ENCODE measurements at places on chromosomes 3 and 15.
A peak's percentile ranks its signal among the peaks of the same experiment; 100 is the strongest.

GRCh38 chr15:62783303-62783957 is 259.1 kb upstream of the TPM1 start:
- DNase-seq = no peak

GRCh38 chr3:15714448-15714847 is 83.3 kb downstream of the ANKRD28 start:
- DNase-seq = no peak

- no peak for DNase-seq
These were observed 104.0 kb downstream of the ABHD5 start for GRCh38 chr3:43794776-43795175.

- DNase-seq = no peak
These were observed 35.9 kb downstream of the CYP19A1 start for GRCh38 chr15:51302480-51302879.

DNA sequence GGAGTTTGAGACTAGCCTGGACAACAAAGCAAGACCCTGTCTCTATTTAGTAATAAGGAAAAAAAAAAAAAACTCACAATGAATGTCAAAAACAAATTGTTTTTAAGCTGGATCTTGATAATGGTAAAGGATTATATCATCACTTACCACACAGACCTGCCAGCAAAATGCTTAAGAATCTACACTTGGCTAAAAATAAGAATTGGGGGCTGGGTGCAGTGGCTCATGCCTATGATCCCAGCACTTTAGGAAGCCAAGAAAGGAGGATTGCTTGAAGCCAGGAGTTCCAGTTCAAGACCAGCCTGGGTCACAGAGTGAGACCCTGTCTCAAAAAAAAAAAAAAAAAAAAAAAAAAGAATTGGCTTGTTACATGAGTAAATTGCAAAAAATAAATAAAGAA is 31.0 kb downstream of the ACAP2 start:
- no peak for DNase-seq

- DNase-seq = no peak
These were observed 62.0 kb upstream of the ST3GAL6 start for GRCh38 chr3:98701071-98701675.

DNA sequence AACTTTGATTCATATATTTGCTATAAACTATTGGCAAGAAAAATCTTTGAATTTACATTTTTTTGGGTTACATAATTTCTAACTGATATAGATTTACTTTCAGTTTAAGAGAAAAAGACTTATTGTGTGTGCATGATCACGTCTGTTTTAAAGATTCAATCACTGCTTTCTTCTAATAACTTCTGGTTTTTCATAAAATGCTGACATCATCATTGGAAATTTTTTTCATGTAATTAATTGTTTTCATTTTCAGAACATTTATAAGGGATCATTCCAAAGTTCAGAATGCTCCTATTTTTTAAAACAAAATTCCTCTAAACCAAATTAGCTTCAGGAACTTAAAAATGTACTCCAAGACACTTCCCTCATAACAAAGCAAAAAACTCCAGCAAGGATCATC is 500.7 kb upstream of the GBE1 start:
- DNase-seq = no peak

GRCh38 chr3:37696661-37697060 is 165.0 kb upstream of the CTDSPL start:
- no peak for DNase-seq

GRCh38 chr3:170909129-170909903 is 879 bp upstream of the EIF5A2 start:
- no peak for DNase-seq

GRCh38 chr3:11445883-11446282 is 173.7 kb downstream of the ATG7 start:
- no peak for DNase-seq

DNA sequence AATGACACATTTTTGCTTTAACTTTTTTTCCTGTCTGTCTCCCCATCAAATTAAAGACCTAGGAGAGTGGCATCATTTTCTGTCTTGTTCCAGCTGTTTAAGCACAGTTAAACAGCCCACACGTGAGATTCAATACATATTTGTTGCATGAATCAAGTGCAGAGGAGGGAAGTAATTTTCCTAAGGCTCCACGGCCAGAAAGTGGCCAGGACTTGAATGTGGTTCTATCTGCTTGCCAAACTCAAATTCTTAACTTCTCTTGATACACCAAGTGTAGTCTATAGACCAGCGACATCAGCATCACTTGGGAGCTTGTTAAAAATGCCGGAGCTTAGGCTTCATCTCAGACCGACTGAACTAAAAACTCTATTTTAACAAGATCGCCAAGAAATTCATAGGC is 724.8 kb upstream of the CFAP20DC start:
- no peak for DNase-seq

GRCh38 chr3:187044867-187045552 is 94.3 kb downstream of the RPL39L start:
- DNase-seq = no peak

GRCh38 chr3:134985864-134986715 is 191.0 kb downstream of the EPHB1 start:
- DNase-seq = no peak

DNA sequence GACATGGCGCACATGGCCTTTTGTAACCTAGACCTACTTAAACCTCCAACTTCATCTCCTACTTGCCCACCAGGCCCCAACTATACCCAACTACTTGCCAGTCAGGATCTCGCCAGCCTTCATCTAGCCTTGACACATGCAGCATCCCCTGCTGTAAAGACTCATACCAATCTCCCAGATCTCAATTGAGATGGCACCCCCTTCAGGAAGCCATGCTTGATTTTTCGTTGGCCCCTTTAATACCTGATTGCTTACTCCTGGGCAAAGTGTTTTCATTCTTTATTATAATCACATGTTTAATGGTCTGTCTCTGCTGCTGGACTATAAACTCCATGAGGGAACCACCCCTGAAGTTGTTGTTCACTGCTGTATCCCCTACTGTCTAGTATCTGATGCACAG is 150.8 kb downstream of the SOX2 start:
- DNase-seq = no peak

DNA sequence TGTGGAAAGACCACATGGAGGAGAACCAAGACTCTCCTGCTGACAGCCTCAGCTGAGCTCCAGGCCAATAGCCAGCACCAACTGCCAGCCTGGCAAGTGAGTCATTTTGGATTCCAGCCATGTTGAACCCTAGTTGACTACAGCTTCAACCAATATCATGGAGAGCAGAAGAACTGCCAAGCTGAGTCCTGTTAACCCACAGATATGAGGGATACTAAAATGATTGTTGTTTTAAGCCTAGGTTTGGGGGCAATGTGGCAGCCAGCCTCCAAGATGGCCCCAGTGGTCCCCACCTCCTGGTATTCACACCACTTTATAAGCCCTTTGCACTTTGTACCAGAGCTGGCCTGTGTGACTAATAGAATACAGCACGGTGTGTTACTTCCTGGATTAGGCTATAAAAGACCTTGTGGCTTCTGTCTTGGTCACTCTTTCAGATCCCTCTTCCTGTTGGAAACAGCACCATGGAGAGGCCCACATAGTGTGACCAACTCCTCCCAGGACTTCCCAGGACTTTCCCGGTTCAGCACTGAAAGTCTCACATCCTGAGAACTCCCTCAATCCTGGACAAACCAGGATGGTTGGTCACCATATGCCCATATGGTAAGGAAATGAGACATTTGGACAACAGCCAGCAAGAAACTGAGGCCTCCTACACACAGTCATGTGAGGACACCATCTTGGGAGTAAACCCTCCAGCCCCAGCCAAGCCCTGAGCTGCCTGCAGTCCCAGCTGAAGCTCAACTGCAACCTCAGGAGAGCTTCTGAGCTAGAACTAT is 32.4 kb upstream of the CDV3 start:
- no peak for DNase-seq

DNA sequence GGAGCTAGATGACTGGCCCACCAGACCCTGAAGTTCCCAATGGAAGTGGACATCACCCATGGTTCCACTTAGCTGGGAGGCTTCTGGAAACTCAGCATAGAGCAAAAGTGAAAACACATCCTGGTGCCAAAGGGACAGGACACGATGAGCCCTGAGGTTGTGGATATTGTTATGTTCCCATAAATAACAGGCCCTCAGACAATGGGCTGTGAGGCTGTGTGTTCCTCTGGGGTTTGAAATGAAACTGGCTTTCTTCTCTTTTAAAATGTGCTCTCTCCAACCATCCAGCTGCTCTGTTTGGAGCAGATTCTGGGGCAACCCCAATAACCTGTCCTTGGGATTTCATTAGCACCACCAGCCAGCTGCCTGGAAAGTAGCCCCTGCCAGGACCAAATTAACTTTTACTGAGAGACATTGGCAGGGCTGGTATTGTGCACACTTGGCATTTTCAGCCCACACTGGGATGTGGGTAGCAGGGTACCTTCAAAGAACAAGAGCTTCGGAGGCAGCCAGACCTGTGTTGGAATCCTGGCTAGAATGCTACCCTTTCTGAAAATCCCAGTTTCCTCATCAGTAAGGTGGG is 97.5 kb downstream of the DNAJB8 start:
- DNase-seq = no peak

GRCh38 chr15:69531665-69532027 is 79.0 kb downstream of the RPLP1 start:
- DNase-seq = no peak

- peak; percentile 62 for DNase-seq
These were observed 74.1 kb upstream of the POMGNT2 start for GRCh38 chr3:43180027-43180426.

DNA sequence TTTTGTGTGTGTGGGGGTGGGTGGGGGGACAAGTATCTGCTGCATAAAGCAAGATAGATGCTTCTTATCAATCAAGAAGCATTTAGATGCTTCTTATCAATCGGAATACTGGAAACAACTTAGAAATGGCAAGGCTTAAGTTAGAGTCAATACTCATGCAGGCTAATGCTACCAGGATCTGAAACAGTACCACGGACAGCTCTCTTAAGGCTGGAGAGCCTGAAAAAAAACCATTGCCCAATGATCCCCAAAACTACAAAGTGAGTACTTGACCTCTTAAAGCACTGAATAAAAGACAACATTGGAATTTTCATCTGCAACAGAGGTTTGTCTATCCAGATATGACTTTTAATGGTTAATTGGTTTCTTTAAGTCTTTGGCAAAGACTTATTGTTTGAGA is 262.3 kb downstream of the GAP43 start:
- no peak for DNase-seq

GRCh38 chr3:139830817-139831216 is 104.2 kb upstream of the CLSTN2 start:
- DNase-seq = no peak

DNA sequence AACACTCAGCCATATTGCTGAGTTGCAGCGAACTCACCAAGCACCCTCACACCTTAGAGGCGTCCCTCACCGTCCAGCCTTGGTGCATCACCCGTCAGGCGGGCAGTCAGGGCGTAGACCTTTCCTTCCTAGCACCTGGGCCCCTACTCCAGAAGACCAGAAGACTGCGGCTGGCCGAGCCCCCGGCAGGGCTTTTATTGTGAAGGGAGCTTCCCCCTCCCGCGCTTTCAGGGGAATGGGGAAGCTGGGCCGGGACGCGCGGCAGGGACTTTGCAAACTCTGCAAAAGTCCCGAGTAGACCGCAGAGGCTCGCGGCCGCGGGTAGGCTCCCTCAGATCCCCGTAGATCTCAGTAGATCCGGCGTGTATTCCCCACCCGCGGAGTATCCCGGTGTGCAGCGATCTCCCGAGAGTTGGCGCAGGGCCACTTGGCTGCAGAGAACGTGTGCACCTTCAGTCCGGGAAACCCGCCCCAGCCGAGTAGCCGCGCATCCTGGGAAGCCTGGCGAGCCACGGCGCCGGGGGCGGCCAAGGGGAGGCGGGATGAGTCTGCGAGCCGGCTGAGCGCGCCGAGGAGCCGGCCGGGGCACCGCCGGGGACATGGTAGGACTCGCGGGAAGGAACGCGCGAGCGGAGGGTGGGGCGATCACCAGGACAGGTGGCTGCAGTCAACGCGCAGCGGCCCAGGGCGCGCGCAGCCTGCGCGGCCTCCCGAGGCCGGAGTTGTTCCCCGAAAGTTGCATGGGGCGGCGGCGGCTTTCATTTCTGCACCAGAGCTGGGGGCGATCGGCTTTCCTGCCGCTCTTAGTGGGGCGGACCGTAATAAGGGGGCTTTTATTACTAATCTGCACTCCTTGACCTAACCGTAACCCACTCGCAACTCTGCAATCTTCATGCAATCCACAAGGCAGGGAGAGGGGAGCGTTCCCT is at the start of gene GASK1A:
Gene GASK1A (plus strand): TSS at position 268 of the 929 bp plus-strand sequence. CDS start 332 bp downstream, at position 600.
- DNase-seq = no peak

DNA sequence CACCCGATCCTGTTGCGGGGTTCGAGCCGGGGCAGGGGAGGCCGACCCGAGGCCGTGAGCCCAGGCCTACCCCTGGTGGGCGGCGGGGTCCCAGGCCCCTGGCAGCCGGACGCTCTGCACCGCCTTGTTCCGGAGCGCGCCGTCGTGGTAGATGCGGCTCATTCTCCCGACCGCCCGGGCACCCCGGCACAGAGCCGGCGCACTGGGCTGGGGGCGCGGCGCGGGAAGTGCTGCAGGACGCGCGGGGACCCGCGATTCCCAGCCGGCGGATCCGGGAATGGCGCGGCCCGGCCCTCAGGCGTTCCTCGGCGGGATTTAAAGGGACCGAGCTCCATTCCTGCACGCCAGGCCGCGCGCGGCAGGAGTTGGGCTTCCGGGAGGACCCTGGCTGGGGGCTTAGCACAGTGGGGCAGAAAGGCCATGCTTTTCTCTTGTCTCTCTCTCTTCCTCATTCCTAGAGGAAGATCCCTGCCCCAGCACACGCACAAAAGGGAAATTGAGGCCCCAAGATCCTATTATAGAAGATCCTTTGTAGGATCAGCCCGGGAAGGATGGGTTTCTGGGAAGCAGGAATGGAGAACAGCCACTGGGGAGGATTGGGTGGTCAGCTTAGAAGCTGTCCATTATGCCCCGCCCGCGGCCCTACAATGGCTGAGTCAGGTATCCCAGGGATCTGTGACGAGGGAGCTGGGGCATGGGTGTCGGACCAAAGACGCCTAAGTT is at the start of gene ARPIN:
Gene ARPIN (minus strand): TSS at position 279 of the 723 bp plus-strand sequence. CDS start 117 bp downstream, at position 162.
- DNase-seq = no peak

DNA sequence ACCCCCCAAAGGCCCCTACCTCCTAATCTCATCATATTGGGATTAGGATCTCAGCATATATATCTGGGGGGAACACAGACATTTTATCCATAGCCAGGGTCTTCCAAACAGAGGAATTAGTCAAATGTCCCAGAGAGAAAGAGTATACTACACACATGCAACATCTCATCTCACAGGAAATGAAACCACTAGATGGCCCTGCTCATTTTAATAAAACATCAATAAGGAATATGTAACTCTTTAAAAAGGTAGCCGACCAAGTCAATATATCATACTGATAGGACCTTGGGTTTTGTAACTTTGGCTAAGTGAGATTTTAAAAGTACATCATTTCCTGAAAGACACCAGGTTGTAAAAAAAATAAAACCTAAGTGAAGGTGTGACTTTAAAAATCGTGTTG is 45.6 kb upstream of the THSD4 start:
- no peak for DNase-seq
